SJSA1 (cell line): ENCODE measurements at places on chromosomes 3 and 15. TPM values are rescaled to one million over a fixed set of nuclear protein-coding genes. Genes with fewer than 3 reads are reported as not detected.

- no peak for DNase-seq
Observed at GRCh38 chr3:34582055-34582454, 783.6 kb downstream of the PDCD6IP start.

DNA sequence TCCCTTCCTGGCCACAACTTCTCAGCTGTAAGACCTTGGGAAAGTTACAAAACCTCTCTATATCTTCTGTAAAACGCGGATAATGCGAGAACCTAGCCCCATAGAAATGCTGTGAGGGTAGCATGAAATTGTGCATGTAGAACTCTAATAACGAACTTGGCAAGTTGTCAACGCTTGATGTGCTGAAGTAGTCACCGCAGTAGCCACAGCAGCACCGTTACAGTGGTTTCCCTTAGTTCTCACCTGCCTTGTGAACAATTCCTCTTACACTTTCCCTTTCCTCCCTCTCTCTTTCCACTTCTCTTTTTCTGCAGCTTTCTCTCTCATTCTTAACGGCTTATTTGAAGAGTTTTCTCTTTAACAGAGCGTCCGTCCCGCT, 447 bp upstream of the SHQ1 start:
- DNase-seq, result no peak

DNA sequence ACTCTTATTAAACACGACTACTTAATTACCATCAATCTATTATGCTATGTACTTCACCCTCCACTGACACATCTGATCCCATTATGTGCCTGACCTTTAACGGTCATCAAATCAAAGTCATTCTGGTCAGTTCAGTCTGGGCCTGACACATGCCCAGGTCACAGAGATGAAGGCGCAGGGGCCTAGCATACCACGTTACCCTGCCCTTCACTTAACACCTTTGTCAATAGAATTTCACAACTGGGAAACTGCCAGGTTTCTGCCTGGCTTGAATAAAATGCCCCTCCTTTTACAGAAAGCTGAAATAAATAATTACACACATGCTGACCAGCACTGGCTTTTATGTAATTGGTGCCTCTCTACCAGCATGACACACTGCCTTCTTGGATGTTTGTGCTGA, 39.5 kb downstream of the MECOM start:
- DNase-seq, result no peak

GRCh38 chr3:63557912-63558311, 94.6 kb upstream of the SNTN start:
- DNase-seq, result no peak

- no peak for DNase-seq
Observed at GRCh38 chr15:73717802-73718201, 33.6 kb downstream of the CD276 start.

DNA sequence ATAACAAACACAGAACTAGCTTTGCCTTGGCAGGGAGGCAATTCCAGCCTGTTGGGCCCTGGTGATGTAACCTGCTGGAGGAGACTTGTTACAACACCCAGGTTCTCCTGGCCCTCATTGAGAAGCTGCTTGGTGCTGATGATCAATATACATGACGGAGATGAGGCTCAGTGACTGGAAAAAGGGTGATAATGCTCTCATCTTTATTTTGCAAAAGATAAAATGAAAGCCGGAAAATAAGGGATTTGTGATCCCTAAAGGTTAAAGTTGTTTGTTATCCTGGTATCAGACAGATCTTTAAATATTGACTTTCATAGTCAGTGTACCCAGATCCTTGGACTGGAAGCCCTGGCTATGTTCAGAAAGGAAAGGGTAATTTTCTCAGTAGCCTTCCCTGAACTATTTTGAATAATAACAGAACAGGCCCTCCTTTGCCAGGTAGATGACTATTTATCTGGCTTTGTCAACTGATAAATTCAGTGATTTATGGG, 118.9 kb upstream of the MEIS2 start:
- no peak for DNase-seq

GRCh38 chr15:96330064-96330449, 443 bp upstream of the NR2F2 start:
- peak; percentile 82 for DNase-seq

- DNase-seq, result no peak
Observed at GRCh38 chr3:45568848-45569762, 25.4 kb upstream of the LIMD1 start.

DNA sequence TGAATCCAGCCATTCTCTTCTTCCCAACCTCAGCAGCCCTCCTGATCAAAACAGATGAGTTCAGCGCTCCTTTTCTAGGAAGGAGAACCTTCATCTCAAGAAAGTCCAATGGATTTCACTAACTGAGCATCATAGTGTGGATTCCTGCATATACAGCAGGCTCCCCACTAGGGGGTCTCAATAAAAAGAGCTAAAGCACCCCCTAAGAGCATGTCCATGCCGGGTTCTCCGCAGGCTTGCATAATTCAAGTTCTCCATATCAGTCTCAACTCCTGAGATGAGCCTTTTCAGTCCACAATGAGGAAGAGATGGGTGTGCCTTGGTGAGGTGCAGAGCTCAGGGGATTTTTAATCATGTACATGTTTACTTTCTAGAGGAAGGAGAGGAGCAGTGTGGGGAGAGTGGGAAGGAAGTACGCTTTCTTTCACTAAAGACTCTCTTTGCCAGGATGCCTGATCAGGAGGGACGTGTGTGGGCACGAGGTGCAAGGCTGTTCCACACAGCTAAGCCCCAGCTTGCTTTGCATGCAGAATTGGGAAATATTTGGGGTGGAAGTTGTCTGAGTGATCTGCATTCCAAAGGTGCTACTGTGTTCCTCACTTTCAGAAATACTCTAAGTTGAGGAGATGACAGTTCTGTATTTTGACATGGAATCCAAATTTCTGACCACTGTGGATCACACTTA, 563.5 kb downstream of the OCA2 start:
- no peak for DNase-seq

- DNase-seq, result no peak
Observed at GRCh38 chr15:87322870-87323269, 933.7 kb downstream of the NTRK3 start.

DNA sequence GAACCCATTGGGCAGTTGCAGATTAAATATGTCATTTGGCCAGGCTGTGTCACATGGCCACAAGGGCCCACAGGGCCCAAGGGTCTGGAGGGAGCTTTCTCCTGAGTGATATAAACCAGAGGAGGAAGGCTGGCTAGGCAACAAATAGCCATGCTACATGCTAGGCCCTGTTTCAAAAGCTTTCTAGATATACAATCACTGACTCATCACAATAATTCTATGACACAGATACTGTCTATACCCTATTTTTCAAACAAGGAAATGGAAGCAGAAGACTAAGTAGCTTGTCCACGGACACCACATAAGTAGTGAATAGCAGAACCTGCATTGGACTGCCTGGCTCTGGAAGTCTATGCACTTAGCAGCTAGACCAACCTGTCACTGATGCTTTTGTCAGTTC, 625.4 kb downstream of the NTRK3 start:
- DNase-seq, result no peak

DNA sequence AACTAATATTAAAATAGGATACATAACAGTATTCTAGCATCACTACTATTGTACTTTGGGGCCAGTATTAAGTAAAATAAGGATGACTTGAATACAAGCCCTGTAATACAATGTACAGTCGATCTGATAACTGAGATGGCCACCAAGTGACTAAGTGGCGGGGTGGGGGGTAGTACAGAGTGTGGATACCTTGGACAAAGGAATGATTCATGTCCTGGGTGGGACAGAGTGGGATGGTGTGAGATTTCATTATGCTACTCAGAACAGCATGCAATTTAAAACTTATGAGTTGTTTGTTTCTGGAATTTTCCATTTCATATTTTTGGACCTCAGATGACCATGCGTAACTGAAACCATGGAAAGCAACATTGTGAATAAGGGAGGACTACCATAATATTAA, 46.0 kb downstream of the SLC7A14 start:
- no peak for DNase-seq

GRCh38 chr3:54003136-54003535, 111.5 kb upstream of the SELENOK start:
- DNase-seq, result no peak

GRCh38 chr3:99330281-99330680, 308.1 kb upstream of the COL8A1 start:
- DNase-seq, result no peak

- no peak for DNase-seq
Observed at GRCh38 chr3:172557515-172558220, 34.4 kb upstream of the TNFSF10 start.

GRCh38 chr3:10594915-10595314, 89.5 kb upstream of the ATP2B2 start:
- peak; percentile 60 for DNase-seq

GRCh38 chr3:134448664-134449063, 37.1 kb downstream of the ANAPC13 start:
- no peak for DNase-seq

- no peak for DNase-seq
Observed at GRCh38 chr3:116815831-116816588, 106.4 kb downstream of the TUSC7 start.

DNA sequence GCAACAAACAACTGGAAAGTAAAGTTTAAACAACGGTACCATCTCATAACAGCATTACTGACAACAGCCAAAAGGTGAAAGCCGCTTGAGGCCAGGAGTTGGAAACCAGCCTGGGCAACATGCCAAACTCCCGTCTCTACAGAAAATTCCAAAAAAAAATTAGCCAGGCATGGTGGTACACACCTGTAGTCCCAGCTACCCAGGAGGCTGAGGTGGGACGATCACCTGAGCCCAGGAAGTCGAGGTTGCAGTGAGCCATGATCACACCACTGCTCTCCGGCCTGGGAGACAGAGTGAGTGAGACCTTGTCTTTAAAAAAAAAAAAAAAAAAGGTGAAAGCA, 4.4 kb downstream of the TNK2 start:
- no peak for DNase-seq

DNA sequence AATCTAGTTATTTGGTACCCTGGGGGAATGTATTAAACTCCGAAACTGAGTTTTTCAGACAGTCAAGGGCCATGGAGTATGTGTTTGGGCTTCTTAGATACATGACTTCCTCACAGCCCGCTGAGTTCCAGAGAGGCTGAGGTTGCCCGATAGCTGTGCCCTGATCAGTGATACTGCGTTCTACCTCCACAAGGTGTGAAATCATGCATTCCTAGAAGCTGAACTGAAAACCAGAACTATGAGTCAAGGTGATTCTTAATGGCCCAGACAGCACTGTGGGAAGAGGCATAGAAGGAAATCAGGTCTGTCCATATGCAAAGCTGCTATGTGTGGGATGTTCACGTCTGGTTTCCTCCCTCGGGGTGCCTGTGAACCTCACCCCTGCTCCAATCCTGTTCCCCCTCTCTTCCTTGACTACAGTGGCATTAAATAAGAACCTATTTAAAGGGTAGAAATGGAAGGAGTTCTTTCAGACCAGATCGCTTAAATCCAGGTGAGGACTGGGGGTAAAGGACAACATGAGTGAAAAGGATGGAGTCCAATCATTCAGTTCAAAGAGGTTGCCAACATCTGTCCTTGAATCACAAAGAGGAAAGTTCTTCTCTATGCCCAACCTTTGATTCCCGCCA, 74.3 kb downstream of the MYO1E start:
- no peak for DNase-seq

- DNase-seq, result no peak
Observed at GRCh38 chr15:67506775-67507747, 13.9 kb upstream of the C15orf61 start.

- no peak for DNase-seq
Observed at GRCh38 chr3:15276028-15276724, 56.2 kb downstream of the SH3BP5 start.

DNA sequence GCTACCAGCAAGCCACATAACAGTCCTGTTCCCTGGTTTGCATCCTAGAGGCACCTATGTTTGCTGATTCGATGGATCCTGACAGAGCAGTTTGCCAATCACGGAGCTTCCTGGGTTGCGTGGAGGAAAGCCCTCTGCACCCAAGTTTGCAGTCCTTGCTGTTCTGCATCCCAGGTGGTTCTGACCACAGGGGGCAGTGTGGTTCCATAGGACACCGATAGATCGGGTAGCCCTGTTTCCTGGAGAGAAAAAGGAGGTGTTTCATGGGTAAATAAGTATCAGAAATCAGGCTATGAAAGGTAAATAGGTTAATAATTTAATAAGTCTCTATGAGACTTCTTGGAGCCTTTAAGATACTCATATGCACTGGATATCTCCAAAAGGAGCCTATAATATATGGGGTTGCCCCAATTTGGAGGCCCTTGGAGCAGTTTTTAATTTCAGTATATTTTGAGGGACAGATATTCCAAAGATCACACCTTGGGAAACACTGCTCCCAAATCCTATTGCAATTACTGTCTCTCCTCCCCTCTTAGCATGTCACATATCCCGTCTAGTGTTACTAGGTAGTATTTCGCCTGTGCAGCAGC, 194.6 kb upstream of the TPM1 start:
- DNase-seq, result no peak

- peak; percentile 48 for DNase-seq
Observed at GRCh38 chr3:155744626-155745324, at the start of gene PLCH1. PLCH1 (minus strand) TSS chr3:155745071; CDS start chr3:155704224, 40,847 bp downstream.

GRCh38 chr15:101203607-101204189, 48.1 kb downstream of the CHSY1 start:
- no peak for DNase-seq

DNA sequence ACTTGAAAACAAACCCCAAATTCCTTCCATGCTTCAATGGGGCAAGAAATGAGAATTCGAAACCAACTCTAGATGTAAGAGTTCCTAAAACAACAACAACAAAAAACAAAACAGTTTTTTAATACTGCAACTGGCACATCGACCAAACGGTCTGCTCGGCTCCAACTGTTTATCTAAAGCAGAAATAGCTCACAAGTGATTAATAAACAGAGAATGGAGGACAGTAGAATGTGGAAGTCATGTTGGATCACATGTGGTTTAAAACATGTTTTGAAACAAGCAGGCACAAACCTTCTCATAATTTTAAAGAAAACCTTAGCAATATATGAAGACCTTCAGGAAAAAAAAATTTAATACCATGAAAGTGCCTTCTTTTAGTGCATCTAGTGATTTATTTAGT, 55.1 kb downstream of the SETMAR start:
- no peak for DNase-seq

GRCh38 chr15:64856429-64857145, 14.9 kb downstream of the PLEKHO2 start:
- peak; percentile 98 for DNase-seq

- DNase-seq, result peak; percentile 73
Observed at GRCh38 chr3:125401402-125401801, 26.3 kb upstream of the ZNF148 start.

CLRN1 gene
- not detected in 2 replicates for total RNA-seq

MKRN3 gene
- 0.11 and 0.38 TPM in 2 replicates for total RNA-seq
